Type B pancreatic cell (in vitro differentiated cells): ENCODE measurements at places on chromosomes 1 and 21.

- DNase-seq = no peak
Observed at GRCh38 chr1:222821239-222821638, 6.4 kb downstream of the DISP1 start.

- DNase-seq = no peak
Observed at GRCh38 chr1:179745131-179745611, 2.1 kb downstream of the FAM163A start.

DNA sequence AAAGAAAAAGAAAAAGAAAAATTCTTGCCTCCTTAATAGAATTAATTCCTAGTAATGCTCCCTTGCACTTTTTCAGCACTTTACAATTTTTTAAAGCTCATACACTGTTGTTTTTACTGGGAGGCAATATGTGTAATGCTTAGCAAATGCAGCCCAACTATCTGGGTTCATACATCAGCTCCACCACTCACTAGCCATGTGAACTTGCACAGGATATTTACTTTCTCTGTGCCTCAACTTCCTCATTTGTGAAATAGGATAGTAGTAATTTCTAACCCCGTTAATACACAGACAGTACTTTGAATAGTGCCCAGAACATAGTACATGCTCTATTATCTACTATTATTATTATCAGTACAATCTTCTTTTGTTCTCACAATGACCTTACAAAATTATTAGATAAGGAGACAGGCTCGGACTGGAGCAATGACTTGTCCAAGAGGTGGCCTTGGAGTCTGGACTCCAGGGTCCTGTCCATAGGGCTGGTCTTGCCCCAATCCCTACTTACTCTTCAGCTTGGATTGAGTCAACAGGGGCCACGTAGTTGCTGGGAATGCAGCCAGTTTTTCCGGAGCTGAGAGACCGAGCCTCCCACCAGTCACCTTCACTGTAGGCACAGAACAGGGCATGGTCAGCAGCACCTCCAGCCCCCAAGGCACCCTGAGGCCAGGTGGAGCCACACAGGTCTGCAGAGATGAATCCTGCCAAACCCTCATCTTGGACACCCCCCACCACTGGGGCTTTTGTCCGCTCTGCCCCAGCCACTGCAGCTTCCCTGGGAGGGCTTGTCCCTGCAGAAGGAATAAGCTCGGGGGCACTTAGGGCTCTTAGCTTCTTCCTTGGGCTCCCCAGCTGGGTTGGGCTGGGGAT is 13.7 kb downstream of the FGR start:
- DNase-seq = no peak

DNA sequence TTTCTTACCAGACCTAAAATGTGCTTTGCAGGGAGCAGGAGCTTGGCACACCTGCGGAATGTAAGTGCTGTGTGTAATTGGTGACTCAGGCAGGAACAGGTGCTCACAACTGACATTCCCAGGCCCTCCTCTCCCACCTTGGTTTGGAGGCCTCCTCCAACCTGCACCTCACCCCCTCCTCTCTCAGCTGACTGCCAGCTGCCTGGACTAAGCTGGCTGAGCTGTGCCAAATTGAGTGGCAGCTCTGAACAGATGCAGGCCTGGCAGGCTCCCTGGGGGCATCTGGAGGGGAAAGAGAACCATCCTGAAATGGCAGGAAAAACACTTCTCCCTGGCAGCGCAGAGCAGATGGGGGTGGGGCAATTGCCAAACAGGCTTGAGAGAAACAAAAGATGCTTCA is 91.7 kb upstream of the PGBD5 start:
- no peak for DNase-seq

GRCh38 chr1:17419626-17420328 is 19.7 kb downstream of the RCC2 start:
- peak; percentile 86 for DNase-seq

GRCh38 chr1:158053276-158053675 is 59.8 kb downstream of the KIRREL1 start:
- DNase-seq = no peak

GRCh38 chr21:32257962-32258785 is 20.7 kb downstream of the MIS18A start:
- no peak for DNase-seq
